ENCODE measurements at places on chromosomes 1 and 21. TPM values are rescaled to one million over a fixed set of nuclear protein-coding genes. Genes with fewer than 3 reads are reported as not detected.

- DNase-seq = no peak
These were observed 403 bp upstream of the EPHX4 start for GRCh38 chr1:92029241-92029922.

DNA sequence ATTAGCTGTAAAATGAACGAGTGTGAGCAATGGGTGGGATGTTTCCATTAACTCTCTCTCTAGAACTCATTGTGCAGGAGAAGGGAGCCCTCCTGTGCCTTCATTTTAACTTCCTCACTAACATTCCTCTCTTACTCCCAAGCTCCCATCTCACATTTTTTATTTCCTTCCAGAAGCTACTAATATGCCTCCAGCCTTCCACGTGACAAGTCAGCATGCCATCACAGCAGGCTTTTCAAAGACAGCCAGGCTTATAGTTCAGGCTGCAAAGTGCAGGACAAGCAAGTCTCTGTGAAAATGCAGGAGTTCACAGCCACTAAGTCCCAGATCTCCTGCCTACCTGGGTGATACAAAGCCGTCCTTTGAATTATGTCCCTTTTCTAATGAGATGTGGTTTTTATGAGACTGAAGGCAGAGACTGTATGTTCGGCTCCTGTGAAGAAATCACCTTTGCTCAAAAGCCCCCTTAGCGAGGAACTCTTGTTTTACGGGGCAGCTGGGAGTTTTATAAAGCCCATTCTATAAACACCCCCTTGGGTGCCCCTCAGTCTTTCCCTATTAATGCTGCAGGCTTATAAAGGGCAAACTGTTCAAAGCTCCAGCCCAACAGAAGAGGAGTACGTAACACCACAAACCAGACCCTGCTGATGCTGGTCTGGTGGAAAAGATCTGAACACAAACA lies 14.8 kb upstream of the ANGPTL7 start:
- DNase-seq = no peak

DNA sequence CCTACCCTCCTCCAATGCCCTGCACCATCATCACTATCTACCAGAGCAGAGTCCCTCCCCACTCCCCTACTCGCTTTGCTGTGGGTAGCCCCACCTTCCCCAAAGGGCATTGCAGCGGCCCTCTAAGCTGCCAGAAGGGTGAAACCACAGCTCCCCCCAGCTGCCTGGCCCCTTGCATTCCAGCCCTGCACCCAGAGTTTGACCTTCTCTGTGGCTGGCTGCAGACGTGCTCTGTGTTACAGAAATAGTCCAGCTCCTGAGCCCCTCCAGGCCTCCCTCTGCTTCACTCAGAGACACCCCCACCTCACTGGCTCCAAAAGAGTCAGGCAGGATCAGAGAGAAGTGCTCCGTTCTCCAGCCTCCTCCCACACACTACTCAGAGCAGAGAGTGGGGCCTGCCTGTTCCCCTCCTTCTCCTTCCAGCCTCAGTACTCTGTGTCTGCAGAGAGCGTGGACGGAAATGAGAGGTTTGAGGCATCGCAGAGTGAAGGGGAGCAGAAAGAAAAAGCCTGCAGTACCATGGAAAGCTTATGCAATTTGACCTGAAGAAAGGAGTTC lies 63.2 kb downstream of the PLEKHA6 start:
- DNase-seq = peak; percentile 66

- DNase-seq = peak; percentile 61
These were observed 89.4 kb upstream of the IPO9 start for GRCh38 chr1:201739492-201740085.

DNA sequence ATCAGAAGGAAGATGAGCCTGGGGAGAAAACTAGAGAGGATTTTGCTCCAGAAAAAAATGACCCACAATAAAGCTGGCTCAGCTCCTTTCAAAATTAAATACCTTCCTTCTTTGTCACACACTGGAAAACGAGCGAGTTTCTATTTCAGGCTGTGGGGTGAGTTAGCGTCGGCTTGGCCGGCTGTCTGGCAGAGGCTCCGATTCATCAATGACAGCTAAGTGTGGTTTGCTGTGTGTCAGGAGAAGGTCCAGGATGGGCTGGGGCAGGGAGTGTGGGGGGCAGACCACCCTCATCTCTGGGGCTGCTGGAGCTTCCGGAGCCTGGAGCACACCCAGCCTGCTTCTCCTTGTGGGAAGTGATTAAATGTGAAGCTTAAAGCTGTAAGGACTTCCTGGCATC lies 120.2 kb downstream of the ETS2 start:
- peak; percentile 73 for DNase-seq

DNA sequence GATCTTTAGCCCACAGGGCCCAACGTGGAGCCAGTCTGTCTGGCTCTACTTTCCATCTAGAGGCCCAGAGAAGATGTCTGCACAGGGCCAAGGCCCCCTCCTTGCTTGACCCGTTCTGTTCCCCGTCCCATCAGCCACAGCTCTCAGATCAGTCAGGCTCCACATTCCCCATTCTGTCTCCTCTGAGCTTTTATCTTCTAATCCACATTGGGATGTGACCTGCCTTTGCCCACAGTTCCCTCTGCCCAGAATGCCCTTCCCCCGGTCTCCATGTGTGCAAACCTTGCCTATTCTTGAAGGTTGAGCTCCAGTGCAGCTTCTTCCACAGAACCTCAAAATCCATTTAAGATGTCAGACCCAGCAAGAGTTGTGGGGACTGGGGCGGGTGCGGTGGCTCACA lies 53.3 kb upstream of the WASF2 start:
- no peak for DNase-seq

DNA sequence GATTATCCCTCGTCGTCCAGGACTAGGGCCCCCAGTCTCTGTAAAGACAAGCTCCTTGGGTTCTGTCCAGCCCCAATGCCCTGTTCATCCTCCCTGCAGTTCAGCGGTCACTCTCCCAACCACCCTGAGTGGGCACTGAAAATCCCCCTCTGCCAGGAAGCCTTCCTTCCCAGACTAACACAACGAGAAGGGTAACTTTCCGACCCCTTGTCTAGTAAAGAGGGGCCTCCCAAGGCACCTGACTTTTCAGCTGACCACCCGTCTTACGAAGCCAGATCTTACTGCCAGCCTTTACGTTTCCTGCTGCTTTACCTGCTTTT lies 13.4 kb downstream of the TMEM9 start:
- no peak for DNase-seq

RGS16 gene
- total RNA-seq = 4.5 TPM

SPTA1 gene
- not detected for total RNA-seq

Measured in ovary (tissue), 10 donors.